ENCODE measurements at places on chromosomes 5 and 9.

DNA sequence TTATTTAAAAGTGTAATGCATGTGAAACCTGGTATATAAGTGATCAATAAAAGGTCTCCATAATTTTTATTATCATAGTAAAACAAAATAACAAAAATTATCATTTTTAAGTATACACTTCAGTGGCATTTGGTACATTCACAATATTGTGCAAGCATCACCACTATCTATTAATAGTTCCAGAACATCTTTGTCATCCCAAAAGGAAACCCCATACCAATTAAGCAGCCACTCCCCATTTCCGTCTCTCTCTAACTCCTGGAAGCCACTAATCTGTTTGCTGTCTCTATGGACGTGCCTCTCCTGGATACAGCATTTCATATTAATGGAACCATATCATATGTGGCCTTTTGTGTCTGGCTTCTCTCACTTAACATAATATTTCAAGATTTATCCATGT lies 7.6 kb downstream of the OLFML2A start:
- no peak for DNase-seq

GRCh38 chr5:125550274-125550673 lies 803.8 kb upstream of the ZNF608 start:
- DNase-seq: no peak

- no peak for DNase-seq
These were observed 78.2 kb upstream of the HTR1A start for GRCh38 chr5:64040490-64040889.

DNA sequence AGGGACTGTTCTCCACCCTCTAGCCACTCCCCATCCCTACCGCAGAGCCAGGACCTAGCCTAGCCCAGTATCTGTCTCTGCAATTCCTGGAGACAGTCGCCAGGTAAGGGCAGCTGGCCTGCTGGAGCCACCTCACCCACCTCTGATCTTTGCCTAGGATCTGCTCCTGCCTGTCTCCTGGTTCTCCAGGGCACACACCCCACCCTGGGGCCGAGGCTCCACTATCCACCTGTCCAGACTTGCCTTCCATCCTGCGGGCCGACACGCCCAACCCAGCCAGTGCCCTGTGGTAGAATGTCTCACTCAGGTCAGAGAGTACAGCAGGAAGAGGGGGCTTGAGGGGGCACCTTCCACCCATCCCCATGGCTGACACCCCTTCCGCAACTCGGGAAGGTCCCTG lies 15.7 kb upstream of the AQP7 start:
- no peak for DNase-seq

- DNase-seq: no peak
These were observed 1.2 kb upstream of the IL33 start for GRCh38 chr9:6214434-6214833.

DNA sequence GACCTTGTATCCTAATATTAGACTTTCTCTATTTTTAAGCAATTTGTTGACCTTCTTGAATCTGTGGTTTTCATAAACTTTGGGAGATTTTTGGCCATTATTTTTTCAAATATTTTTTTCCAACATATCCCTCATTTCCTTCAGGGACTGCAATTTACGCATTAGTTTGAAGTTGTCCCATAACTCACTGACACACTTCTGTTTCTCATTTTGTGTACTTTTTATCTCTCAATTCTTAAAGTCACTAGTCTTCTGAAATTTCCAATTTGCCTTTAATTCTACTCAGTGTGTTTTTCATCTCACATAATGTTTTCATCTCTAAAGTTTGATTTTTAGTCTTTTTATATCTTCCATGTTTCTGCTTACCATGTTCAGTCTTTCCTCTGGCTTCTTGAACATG lies 356.8 kb downstream of the RAB3C start:
- DNase-seq: no peak

- no peak for DNase-seq
These were observed 256.8 kb upstream of the GRIN3A start for GRCh38 chr9:101995231-101995630.

DNA sequence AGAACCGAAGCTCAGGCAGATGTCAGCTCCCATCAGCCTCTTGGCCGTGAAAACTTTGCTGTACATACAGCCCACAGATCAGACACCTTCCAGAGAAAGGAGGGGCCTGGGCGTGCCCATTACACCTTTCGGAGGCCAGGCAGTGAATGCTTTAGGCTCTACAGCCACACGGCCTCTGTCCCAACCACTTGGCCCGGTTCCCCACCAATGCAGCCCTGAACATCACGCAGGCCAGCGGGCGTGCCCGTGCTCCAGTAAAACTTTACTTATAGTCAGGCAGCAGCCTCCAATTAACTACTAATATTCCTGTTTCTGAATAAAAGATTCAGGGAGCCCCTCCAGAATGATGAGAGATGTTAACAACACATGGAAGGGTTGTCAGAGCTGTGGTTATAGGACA lies 23.9 kb downstream of the LPCAT1 start:
- no peak for DNase-seq

- DNase-seq: no peak
These were observed 1492.7 kb downstream of the MAT2B start for GRCh38 chr5:164998142-164998541.

DNA sequence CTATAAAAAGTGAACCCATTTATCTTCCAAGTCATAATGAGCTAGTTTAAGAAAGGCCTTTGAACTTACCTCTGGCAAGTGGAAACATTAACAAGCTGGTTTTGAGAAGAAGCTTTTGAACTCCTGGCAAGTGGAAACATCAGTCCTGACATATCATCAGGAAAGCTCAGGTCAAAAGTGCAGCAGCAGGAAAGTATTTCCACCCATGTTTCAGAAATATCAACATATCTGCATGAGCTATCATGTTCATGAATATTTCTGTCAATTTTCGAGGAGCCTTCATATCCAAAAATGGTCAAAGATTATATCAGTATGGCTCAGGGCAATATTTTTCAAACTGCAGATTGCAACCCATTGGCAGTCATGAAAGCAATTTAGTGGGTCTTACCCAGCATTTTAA lies 133.9 kb downstream of the PLK2 start:
- no peak for DNase-seq

- DNase-seq: no peak
These were observed 711.3 kb upstream of the COX7C start for GRCh38 chr5:85906460-85906859.

- DNase-seq: no peak
These were observed 129.9 kb downstream of the INSYN2B start for GRCh38 chr5:169850409-169850808.

DNA sequence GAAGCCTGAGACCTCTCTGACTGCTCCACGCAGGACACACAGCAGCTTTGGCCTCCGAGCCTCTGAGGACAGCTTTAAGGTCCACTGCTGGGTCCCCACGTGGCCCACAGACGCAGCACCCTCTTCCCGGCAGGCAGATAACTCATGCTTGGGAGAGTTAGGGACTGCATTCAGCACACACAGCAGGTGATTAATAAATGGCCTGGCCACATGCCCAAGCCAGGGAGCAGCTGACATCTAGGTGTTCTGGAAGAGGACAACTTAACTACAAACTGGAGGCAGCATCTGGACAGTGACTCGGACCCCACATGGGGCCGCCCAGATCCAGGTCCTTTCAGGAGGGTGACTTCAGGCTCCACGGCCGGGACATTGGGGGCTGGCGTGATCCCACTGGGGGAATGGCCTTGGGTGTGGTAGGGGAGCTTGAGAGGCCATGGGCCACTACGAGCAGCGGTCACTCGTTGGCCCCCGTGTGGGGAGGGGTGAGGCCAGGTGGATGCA lies 11.3 kb downstream of the NINJ1 start:
- no peak for DNase-seq

GRCh38 chr9:28538132-28538531 lies 964.9 kb upstream of the C9orf72 start:
- DNase-seq: no peak

DNA sequence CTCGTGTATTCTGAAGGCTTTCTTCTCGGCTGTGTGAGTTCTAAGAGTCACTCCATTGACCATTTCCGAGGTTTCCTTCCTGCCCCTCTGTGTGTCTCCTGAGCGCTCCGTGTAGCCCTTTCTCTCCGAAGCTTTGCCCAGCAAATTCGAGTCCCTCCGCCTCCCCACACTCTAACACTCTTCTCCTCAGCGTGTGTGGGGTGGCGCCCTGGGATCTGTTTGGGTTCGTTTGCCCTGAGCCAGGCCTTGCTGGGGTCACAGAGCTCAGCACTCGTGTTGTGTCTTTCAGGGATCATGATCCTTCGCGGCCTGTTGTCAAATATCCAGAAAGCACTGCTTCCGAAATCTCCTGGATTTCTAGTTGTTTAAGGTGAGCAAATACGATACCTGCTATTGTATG lies 5.6 kb upstream of the PAEP start:
- no peak for DNase-seq

DNA sequence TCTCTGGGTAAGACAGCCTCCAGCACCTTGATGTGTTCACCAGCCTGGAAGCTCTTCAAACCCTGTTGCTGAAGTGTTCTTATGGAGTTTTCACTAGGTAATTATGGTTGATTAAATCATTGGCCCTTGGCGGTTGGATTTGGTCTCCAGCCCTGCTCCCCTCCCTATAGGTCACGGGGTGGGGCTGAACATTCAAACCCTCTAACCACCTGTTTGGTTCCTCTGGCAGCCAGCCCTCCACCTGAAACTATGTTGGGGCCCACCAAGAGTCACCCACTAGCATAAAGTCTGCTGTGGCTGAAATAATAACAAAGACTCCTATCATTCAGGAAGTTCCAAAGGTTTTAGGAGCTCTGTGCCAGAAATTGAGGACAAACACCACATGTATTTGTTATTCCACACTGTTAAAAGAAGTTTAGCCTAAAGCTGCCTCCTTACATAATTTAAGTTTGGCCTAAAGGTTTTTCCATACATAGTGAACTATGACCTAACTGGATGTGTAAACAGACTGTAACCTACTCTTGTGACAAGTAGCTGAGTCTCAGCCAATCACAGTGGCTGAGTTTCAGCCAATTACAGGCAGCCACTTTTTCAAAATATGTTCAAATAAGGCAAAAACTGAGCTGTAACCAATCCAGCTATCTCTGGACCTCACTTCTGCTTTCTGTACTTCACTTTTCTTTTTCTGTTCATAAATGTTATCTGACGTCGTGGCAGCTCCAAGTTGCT lies 34.8 kb downstream of the TMEM252 start:
- peak; percentile 2 for DNase-seq

DNA sequence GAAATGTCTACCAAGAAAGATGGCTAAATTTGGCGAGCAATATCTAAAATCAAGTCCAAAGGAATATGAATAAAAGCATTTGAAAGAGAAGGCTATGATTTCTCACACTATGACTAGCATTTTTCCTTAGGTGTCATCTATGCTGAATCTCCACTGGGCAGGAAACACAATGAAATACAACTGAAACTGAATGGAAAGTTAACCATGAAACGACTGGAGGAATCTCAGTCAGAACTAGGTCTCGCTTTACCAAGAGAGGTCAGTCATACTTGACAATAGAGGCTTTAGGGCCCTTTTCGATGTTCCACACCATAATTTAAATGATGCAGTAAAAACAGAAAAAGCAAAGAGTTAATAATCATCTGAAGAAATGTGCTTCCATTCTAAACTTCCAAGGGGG lies 339.0 kb downstream of the PDE4D start:
- DNase-seq: no peak

GRCh38 chr5:174148721-174149120 lies 103.2 kb downstream of the NSG2 start:
- DNase-seq: no peak
